Epithelial cell of umbilical artery (primary cell): ENCODE measurements at places on chromosomes 6 and 20. TPM values are rescaled to one million over a fixed set of nuclear protein-coding genes. Genes with fewer than 3 reads are reported as not detected.

CENPB gene
- total RNA-seq, result 96.8 and 118 TPM in 2 replicates

EGFL8 gene
- 0.65 and 1.4 TPM in 2 replicates for total RNA-seq

SYTL3 gene
- 0.46 and 0.65 TPM in 2 replicates for total RNA-seq

OR2B2 gene
- not detected in 2 replicates for total RNA-seq

SSTR4 gene
- not detected in 2 replicates for total RNA-seq
